ENCODE measurements at places on chromosomes 1 and 21.

- no peak for DNase-seq
Observed at GRCh38 chr1:160192234-160192633, 1.9 kb downstream of the CASQ1 start.

DNA sequence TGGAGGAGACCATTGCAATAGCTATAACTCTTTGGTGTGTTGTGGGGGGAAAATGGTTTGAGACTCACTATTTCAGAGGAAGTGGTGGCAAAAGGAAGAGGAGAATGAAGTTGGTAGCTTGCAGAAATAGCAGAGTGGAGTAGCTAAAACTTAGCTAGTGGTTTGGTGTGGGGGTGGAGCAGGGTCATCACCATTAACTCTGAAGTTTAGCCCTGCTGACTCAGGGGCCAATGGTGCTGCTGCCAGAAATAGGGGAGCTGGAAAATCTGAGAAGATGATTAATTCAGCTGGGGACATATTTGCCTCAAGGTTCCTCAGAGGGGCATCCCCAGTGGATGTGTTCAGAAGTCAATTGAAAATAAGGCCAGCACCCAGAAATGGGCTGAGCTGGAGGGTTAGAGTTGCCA, 65.4 kb downstream of the RUNX1 start:
- DNase-seq: no peak

GRCh38 chr1:94772845-94773244, 47.3 kb upstream of the SLC44A3 start:
- DNase-seq: no peak

DNA sequence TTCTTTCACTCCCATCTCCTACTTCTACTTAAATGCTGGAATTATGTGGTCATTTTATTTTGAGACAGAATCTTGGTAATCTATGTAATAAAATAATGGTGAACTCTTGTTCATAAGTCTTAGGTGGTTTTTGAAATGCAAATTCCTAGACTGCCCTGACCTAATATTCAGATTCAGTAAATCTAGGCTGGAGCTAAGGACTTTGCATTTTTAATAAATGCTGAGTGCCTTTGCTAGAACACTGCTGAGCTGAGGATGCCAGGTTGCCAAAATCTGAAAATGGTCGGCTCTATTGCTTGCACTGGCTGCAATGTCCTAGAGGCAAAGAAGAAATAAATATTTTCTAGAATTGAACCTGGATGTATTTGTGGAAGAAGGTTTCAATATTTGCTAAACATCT, 187.4 kb downstream of the HMCN1 start:
- DNase-seq: no peak

DNA sequence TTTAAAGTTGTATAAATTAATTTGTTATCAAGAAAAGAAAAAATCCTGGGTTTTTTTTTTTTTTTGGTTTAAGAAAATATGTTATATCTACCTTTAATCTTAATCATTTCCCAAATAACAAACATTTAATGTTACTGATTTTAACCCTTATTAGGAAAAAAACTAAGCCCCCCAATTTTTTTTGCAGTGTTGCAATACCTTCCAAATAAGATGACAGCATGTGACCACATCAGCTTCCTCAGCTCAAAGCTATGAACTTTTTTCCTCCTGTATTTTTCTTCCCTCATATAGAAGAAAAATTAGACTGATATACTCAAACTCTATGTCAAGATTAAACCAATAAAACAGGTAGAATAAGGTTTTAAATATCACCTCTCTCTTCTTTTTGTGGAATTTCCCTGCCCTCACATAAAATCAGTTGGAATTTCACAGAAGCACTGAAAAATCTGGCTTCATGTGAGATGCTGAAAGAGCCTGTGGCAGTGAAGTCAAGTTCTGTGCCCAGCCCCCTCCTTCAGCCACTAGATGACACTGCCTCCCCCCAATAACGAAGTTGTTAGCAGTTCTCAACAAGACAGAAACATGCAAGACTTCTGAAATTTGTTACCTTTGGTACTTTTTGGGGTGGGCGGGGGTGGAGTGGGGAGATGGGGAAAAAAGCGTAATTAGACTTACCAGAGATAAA, 9.6 kb upstream of the SMYD2 start:
- DNase-seq: no peak

DNA sequence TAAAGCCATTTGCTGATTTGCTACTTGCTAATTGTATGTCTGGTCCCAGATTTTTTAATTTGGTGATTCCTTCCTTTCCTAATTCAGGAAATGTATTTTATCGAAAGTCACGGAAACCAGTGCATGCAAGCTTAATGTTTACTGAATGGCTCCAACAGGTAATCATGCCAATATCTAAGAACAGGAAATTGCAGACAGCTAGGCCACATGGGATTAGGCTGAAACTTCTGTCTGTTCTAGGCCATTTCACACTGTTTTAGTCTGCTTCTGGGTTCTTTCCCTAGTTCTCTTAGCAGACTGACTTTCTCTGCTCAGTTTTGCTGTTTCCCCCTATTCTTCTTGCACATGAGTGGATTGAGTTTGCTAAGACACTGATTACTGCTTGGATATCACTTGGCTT, 111.4 kb downstream of the NTNG1 start:
- DNase-seq: no peak

DNA sequence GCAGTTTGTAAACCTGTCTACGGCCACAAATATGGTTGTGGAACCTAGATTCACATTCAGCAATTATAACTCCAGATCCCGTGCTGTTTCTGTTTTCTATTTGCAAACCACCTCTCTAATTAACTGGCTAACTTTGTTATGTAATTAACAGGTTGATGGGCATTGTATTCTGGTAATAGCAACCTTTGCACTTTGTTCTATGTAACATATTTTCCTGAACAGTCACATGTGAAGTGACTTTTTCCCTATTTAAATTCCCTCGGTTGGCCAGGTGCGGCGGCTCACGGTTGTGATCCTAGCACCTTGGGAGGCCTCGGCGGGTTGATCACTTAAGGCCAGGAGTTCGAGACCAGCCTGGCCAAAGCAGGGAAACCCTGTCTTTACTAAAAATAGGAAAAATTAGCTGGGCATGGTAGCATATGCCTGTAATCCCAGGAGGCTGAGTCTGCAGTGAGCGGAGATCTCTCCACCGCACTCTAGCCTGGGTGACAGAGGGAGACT, 1.4 kb downstream of the ACADM start:
- no peak for DNase-seq

DNA sequence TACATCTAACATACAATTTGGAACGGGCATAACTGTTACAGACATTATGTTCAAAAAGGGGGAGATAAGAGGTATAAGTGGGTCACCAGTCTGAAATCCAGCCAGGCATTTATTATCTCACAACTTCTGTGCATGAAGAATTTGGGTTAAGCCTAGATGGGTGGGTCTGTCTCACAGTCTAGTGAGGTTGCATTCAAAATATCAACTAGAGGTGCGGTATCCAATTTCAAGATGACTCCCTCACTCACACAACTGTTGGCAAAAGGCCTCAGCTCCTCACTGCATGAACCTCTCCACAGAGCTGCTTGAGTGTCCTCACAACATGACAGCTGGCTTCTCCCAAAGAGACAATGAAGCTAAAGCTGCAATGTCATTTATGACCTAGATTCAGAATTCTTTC, 4.7 kb downstream of the AUNIP start:
- no peak for DNase-seq

GRCh38 chr21:33007747-33008146, 18.0 kb upstream of the OLIG2 start:
- DNase-seq: no peak

GRCh38 chr1:241658081-241658793, 6.2 kb downstream of the WDR64 start:
- DNase-seq: no peak

GRCh38 chr1:155944444-155944799, 3.0 kb downstream of the RXFP4 start:
- DNase-seq: peak; percentile 60

- DNase-seq: no peak
Observed at GRCh38 chr1:17668624-17669175, 86.4 kb upstream of the ACTL8 start.

DNA sequence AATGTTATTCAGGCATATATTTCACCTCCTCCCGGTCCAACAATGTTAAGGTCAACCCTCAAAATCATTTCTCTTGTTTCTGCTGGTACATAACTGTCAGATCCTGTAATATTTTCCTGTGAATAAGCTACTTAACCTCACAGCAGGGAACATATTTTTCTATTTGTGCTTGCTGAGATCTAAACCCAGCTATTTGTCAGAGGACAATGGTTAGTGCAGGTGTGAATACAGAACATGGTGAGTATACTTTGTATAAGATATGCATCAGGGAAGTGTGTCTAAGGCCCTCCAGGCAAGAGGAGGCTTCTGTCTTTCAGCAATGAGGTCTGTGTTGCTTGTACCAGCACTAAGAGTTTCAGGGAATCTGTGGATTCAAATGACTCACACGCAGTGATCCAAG, 970.6 kb downstream of the NCAM2 start:
- DNase-seq: no peak

- DNase-seq: no peak
Observed at GRCh38 chr1:27476237-27476636, 13.7 kb downstream of the WASF2 start.

DNA sequence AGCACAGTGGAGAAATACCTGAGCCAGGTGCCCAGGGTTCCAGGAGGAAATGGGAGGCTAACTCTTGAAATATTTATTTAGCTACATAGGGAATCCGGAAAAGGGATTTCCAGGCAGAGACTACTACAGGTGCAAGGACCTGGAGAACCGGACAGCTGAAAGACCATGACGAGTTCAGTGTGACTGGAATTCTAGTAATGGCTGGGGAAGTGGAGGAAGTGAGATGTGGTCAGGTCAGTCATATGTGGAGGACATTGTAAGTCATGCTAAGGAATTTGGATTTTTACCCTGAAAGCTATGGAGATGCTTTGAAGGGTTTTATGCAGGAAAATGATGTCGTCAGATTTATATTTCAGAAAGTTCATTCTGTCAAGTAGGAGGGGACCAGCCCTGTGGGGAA, 1.8 kb downstream of the CAP1 start:
- no peak for DNase-seq

DNA sequence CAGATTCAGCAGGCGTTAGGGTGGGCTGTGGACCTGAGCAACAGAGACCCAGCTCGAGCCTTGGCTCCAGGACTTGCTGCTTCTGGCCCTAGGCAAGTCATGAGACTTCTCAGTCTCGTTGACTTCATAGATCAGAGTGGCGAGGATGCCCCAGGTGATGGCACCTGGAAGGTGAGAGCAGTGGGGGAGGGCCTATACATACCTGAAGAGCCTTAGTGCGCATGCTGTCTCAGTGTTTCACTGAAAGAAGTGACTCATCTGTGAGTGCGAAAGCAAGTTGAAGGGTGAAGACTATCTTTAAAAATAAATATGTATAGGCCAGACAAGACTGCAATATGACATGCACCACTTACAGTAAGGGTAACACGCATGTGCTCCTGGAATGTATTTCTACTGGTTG, 10.1 kb downstream of the PLEKHA6 start:
- DNase-seq: no peak

- no peak for DNase-seq
Observed at GRCh38 chr1:159008744-159009188, 941 bp upstream of the IFI16 start.

DNA sequence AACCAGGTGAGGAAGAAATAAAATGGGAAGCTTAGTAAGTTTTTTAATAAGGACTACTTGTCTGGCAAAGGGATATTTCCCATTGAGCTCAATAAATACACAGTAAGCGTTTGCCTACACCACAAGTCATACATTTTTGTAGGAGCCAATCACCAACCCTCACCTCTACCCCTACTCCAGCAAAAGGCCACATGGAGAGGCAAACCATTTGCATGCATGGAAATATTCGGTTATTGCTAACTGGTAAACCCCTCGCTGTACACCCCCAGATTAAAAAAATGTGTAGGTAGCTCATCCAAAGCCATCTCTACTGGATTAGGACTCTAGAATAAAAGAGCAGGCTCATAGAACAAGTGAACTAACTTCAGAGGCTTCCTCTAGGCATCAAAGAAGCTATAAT, 21.1 kb downstream of the PDPN start:
- DNase-seq: no peak

- DNase-seq: no peak
Observed at GRCh38 chr1:185906186-185906585, 172.0 kb downstream of the HMCN1 start.

DNA sequence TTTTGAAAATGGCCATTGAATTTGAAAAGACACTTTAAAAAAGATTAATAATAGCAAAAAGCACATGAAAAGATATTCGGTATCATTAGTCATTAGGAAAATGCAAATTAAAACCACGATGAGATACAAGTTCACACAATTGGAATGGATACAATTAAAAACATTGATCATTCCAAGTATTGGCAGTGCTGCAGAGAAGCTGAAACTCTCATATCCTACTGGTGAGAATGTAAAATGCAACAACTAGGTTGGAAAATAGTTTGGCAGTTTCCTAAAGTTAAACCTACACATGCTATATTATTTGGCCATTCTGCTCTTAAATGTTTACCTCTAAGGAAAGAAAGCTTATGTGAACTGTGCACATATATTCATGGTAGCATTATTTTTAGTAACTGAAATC, 838.7 kb upstream of the PRMT6 start:
- DNase-seq: no peak

DNA sequence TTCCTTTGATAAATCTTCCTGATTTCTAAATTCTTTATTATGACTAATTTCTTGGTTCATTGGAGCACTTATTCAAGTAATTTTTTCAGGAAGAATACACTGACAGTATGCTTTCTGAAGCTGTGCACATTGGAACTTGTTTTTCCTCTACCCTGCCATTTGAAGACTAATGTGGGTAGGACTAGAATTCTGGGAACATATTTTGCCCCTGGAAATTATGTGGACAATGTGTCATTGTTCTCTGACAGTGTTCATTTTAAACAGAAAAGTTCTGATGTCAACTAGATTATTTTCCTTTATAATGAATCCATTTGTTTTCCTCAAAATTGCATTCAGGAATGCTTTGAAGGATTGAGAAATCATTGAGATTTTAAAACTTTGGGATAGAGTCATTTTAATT, 34.8 kb upstream of the ST6GALNAC5 start:
- DNase-seq: no peak

DNA sequence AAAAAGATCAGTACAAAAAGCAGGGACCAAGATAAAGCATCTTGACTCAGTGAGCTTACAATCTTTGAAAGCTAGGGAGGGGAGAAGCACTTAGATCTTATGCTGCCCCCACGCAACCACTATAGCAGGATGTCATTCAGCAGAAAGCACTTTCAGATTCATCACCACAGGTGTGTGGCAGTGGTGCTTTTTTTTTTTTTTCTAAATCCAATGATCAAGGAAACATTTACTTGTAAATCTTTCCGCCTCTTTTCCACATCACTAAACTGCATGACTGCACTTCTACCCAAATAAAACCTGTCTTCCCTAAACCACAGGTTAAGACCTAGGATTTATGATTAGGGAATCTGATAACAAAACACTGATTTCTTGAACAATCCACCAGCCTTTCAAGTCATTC, 154.8 kb downstream of the SLC45A1 start:
- DNase-seq: no peak

- no peak for DNase-seq
Observed at GRCh38 chr1:53838654-53838974, 518 bp upstream of the NDC1 start.

- DNase-seq: no peak
Observed at GRCh38 chr1:154856049-154856448, 14.0 kb downstream of the KCNN3 start.

- DNase-seq: no peak
Observed at GRCh38 chr1:15222653-15223303, 24.2 kb upstream of the FHAD1 start.
